ENCODE measurements at places on chromosomes 5 and 9.

- no peak for DNase-seq
Measured at GRCh38 chr5:120657104-120657503, 193.0 kb downstream of the PRR16 start.

- no peak for DNase-seq
Measured at GRCh38 chr5:179876610-179876952, 18.0 kb upstream of the MRNIP start.

GRCh38 chr5:150670275-150670947, 9.4 kb downstream of the MYOZ3 start:
- DNase-seq: no peak

- DNase-seq: no peak
Measured at GRCh38 chr9:69585571-69585970, 86.6 kb downstream of the APBA1 start.

DNA sequence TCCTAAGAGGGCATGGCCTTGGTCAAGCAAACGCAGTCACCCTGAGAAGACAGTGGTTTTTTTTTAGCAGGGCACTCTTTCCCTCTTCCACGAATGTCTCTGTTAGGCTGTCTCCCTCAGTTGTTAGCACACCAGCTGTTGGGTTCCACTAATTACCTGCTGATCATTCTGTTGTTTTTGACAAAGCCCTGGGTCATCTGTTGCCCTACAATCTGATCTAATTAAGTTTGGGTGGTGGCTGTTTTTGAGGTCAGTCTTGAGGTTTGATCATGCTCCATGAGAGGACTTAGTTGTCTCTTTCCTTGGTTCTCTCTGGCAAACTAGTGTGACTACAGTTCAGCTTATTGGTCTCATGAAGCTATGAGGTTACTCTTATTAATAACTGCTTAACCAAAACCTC, 5.0 kb upstream of the PTPDC1 start:
- DNase-seq: no peak

- no peak for DNase-seq
Measured at GRCh38 chr9:115204904-115205453, 87.0 kb upstream of the TNC start.

All from CD4-positive, alpha-beta T cell treated with Interleukin-12 subunit alpha and Interleukin-12 subunit beta, for 1 hour (primary cell).